Astrocyte (in vitro differentiated cells and primary cell): ENCODE measurements at places on chromosomes 2 and 18.

DNA sequence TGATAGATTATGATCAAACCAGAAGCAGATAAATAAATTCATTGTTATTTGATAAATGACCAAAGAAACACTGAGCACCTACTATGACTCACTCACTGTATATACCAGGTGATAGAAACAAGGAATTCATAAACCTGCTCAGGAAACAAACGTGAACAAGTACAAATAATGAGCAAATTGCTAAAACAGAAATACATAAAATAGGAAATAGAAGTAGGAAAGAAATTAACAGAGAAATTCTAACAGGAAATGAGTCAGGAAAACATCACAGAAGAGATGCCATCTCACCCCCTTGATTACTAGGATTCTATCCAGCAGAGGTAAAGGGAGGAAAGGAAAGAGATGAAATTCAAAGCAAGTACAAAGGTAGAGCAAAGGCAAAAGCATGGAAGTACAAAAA is 31.3 kb downstream of the EXOC6B start:
- no peak for DNase-seq

GRCh38 chr2:143936538-143936847 is 583.4 kb downstream of the ZEB2 start:
- DNase-seq, result no peak

- peak; percentile 81 for DNase-seq
Observed at GRCh38 chr2:39723946-39724827, 54.9 kb downstream of the THUMPD2 start.

GRCh38 chr2:149490296-149490695 is 97.3 kb downstream of the MMADHC start:
- peak; percentile 23 for DNase-seq

DNA sequence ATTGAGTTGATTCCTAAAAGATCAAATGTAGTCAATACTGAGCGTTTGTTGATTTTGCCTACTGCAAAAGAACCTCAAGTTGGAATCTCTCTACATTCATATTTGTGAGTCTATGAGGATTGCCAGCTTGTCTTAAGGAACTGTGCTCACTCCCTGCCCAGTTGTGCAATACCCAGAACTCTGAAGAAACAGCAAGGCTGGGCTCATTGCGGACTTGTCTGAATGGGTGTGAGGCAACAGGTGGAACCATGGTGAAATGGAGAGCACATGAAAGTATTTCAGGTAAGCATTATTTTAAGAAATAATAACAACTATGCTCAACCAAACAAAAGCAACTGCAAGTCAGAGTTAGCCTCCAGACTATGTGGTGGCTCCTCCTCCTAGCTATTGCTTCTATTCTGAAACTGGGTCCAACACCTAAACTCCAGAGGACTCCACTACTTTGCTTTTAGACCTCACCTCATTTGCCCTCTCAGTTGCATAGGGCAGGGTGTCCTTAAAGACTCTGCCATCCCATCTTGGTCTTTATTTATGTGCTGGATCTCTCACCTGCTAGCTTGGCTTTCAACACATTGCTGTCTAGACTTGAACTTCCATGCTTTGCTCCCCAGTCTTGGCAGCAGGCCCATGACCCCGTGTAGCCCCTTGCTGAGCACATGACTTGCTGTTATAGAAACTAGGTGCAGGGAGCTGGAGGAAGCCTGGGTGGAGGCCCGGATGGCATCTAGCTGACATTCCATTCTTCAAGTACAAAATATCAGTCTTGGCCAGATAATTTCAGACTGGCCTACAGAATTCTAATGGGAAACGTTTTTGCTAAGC is 94.8 kb upstream of the ARL5A start:
- no peak for DNase-seq

DNA sequence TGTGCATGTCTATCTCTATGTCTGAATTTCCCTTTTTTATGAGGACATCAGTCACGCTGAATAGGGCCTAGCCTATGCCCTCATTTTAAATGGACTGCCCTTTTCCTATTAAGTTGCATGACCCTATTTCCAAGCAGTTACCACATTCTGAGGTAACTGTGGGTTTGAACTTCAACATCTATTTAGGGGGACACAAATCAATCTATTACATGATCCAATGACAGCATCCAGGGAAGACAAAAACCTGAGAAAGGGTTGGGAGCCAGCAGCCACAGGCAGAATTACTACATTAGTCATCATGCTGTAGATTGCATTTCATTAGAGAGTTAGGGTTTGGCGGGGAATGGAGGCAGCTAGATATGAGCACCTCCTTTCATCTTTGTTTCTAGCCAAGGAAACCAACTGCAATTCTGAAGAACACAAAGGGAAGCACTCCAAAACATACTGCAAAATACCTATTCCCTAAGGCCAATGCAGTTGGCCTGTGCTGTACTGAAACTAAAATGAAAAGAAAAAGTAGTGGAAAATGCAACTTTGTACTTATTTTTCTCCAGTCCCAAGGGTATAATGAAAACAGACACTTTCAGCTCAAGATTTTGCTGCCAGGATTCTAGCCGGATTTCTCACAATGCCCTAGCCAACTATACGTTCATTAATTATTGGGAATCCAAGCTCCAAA is 40.4 kb upstream of the C1D start:
- peak; percentile 55 for DNase-seq

DNA sequence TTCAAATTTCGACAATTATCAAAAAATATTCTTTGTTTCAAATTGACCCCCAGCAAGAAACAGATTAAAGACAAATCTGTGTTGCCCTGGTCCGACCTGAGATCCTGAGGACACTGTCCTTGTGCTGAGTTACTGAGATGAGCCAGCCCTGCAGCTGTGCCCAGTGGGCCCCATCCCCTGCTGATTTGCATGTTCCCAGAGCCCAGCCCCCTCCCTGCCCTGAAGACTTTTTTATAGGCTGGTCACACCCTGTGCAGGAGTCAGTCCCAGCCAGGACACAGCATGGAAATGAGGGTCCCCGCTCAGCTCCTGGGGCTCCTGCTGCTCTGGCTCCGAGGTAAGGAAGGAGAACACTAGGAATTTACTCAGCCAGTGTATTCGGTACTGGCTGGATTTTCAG is 31.4 kb upstream of the ZNG1B start:
- no peak for DNase-seq

- no peak for DNase-seq
Observed at GRCh38 chr2:155309483-155309882, 611.0 kb downstream of the KCNJ3 start.

GRCh38 chr2:232539298-232540231 is at the start of gene CHRNG:
Gene CHRNG (plus strand): TSS chr2:232539692. CDS start chr2:232539748, 56 bp downstream.
- DNase-seq, result no peak

GRCh38 chr2:238422285-238422684 is 4.4 kb upstream of the ASB1 start:
- no peak for DNase-seq

GRCh38 chr18:63244607-63245006 is 75.0 kb downstream of the BCL2 start:
- no peak for DNase-seq

- peak; percentile 12 for DNase-seq
Observed at GRCh38 chr2:229601396-229601795, 113.0 kb downstream of the DNER start.

DNA sequence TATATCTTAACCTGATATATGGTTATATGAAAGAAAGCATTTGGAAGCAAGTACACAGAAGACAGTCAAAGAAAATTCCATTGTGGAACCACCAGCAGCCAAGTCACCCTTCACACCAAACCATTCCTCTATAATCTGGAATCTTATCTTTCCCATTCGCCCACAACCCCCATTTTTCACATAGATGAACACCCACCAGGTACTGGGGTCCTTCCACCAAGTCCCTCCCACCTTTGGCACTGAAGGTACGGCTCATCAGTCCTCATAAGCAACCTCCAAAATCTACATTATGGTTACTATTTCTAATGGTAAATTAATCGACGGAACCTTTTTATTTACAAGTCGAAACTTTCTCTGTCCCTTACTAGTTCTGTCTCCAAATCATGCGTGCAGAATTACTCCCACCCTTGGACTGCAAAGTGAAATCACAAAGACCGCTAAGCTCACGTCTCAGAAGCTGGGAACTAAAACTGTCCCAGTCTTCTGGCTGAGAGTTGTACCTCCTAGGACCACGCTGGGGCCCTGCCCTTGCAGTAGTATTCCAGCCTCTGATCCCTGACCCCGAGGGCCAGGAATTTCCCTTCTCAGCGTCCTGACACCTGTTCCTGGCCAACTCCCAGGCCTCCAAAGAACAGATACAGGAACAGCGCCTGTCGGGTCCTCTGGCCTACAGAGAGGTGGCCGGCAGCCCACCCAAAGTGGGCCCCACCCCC is 702 bp downstream of the OLA1 start:
- peak; percentile 12 for DNase-seq

DNA sequence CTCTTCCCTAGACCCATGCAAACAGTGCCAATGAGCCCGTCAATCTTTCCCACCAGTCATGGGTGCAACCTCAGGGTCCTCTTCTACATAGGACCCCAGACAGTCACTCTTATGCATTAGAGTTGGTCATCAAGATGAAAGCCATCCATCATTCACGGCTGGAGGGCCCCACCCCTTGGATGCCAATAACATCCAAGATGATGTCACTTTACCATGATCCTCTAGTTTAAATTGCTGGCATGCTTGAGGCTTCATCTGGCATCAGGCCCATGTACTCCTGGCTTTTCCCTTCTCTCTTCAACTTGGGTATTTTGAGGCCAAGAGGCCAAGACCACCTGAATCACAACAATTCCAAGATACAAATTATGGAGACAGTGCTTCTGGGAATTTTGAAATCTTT is 91.1 kb upstream of the MAPK4 start:
- DNase-seq, result no peak

- no peak for DNase-seq
Observed at GRCh38 chr2:24861500-24861899, 58.5 kb downstream of the ADCY3 start.

- DNase-seq, result no peak
Observed at GRCh38 chr2:73877071-73877802, 15.6 kb upstream of the ACTG2 start.

DNA sequence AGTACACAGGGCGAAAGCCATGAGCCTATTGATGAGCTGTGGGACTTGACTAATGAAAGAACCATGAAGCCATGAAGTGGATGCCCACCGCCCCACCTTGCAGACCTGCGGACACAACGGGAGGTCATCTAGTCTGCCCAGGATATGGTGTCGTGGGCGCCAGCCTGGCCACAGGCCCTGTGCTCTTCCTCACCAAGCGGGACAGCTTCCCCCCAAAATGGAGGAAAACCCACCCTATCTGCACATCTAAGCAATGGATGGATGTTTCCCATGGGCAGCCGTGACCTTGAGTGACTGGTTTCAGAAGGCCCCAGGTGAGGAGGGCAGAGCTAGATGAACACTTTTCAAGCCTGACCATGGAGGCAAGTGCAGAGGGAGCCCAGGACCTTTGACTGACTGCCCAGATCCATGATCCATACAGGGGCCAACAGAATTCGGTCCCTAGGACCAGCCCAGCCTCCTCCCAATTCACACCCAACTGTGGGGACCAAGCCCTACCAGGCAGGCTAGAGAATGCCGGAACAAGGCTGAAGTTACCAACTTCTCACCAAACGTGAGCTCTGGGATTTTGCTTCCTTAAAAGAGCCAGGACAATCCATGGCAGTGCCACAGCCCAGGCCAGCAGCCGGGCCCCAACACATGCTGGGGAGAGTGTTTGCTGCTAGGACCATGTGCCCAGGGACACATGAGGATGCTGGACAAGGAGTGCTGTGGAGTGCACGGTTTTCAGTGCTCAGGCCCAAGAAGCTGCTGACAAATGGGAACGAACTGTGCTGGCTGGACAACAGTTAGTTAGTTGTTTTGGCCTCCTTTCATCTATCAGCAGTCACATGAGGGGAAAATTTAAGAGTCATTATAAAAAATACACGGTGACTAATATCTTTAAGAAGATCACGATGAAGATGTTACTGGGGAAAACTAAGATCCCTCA is 249.4 kb downstream of the HDAC4 start:
- DNase-seq, result no peak

DNA sequence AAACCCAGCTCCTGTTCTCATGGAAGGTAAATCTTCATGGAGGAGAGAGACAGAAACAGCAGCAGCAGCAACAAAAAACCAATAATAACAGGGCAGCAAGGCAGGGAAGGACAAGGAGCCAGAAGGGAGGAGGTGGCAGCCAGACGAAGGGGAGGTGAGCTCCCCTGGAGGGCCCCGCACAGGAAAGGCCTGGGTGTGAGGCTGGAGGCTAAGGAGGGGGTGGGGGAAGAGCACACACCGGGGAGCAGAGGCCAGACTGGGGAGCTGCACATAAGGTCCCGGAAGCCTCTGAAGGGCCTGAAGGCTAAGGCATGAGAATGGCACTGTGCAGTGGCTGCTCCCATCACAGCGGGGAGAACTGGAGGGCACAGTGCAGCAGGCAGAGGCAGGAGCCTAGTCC is 94.8 kb upstream of the SMAD7 start:
- DNase-seq, result no peak

GRCh38 chr2:197165020-197165419 is 145.6 kb downstream of the ANKRD44 start:
- no peak for DNase-seq

DNA sequence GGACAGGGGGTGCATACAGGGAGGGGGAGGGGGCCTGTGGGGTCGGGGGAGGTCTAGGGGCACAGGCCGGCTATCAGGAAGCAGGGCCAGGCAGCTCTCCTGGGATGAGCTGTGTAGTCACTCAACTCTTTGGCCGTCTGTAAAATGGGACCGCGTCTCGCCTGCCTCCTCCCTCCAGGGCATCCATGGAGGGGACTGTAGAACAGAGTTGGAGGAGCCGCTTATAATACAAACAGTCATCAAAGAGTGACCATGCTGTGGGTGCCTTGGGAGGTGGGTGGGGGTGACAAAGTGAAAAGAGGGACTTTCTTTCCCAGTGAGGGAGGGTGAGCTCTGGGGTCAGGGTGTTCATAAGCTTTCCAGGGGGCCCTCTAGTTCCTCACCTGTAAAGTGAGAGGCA is 169.6 kb upstream of the HAAO start:
- DNase-seq, result no peak

GRCh38 chr2:231245249-231246094 is 47.0 kb downstream of the ARMC9 start:
- no peak for DNase-seq

DNA sequence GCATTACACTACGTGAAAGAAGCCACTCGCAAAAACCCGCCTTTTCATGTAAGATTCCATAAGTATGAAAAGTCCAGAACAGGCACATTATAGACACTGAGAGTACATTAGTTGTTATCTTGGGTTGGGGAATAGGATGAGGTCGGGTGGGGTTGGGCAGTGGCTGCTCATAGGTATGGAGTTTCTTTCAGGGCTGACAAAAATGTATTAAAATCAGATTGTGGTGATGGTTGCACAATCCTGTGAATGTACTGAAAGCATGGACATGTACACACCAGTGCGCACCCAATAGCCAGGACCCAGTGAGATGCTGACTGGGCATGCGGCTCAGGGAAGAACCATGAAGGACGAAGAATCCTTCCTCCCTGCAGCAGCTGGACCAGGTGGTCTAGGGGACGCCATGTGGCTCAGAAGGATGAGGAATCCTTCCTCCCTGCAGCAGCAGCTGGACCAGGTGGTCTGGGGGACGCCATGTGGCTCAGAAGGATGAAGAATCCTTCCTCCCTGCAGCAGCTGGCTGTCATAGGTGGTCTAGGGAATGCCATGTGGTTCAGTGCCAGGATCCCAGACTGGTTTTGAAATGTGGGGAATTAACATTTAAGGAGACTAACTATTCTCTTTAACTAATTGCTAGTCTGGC is 50.1 kb downstream of the MBP start:
- DNase-seq, result no peak
